Gastrocnemius medialis (tissue), 4 donors: ENCODE measurements at places on chromosomes 1 and 21.

GRCh38 chr1:178358456-178358855 lies 138.3 kb downstream of the CLEC20A start:
- H3K36me3 ChIP-seq: no peaks in the 10 kb centered on the region
- H3K27me3 ChIP-seq: no peaks in the 10 kb centered on the region
- no peak overlapping the region for H3K4me3 ChIP-seq
- H3K27ac ChIP-seq: no peak overlapping the region
- DNase-seq: no peak

GRCh38 chr1:86841116-86841515 lies 72.8 kb downstream of the SELENOF start:
- no peaks in the 10 kb centered on the region for H3K36me3 ChIP-seq
- H3K4me3 ChIP-seq: no peak overlapping the region
- H3K4me1 ChIP-seq: no peaks in the 10 kb centered on the region
- DNase-seq: no peak
- no peaks in the 10 kb centered on the region for H3K27me3 ChIP-seq

GRCh38 chr1:195915826-195916225 lies 692.4 kb downstream of the KCNT2 start:
- no peaks in the 10 kb centered on the region for H3K4me1 ChIP-seq
- no peaks in the 10 kb centered on the region for H3K36me3 ChIP-seq
- no peak overlapping the region for H3K4me3 ChIP-seq

GRCh38 chr1:198671136-198671535 lies 32.3 kb downstream of the PTPRC start:
- no peaks in the 10 kb centered on the region for H3K27me3 ChIP-seq
- H3K36me3 ChIP-seq: no peaks in the 10 kb centered on the region
- no peak overlapping the region for H3K4me3 ChIP-seq
- DNase-seq: no peak
- H3K4me1 ChIP-seq: no peaks in the 10 kb centered on the region
- H3K27ac ChIP-seq: no peak overlapping the region

DNA sequence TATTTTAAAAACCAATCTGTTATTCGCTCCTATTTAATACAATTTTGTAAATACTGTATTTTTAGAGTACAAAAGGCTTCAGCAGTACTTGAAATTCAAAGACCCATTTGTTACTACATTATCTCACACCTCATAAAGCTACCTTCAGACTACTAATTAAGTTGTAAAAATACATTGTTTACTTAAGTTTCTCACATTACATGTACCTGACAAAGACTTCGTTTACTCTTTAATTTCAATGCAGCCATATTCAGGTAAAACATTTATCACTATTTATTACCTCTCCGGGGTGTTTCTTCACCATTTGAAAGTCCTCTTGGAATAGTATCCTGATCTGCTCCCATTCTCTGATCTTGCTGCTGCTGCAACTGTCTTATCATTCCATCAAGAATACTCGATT lies 55.2 kb downstream of the BRWD1 start:
- peaks cover 68% of the 10 kb centered on the region for H3K36me3 ChIP-seq
- no peak for DNase-seq
- H3K27me3 ChIP-seq: no peaks in the 10 kb centered on the region
- H3K4me3 ChIP-seq: no peak overlapping the region
- H3K27ac ChIP-seq: no peak overlapping the region
- no peaks in the 10 kb centered on the region for H3K4me1 ChIP-seq

GRCh38 chr1:238336531-238336930 lies 445.8 kb upstream of the ZP4 start:
- no peak overlapping the region for H3K27ac ChIP-seq
- H3K27me3 ChIP-seq: no peaks in the 10 kb centered on the region
- no peak overlapping the region for H3K4me3 ChIP-seq
- H3K36me3 ChIP-seq: no peaks in the 10 kb centered on the region

- no peaks in the 10 kb centered on the region for H3K36me3 ChIP-seq
- no peak overlapping the region for H3K4me3 ChIP-seq
- no peaks in the 10 kb centered on the region for H3K4me1 ChIP-seq
These were observed 663.7 kb downstream of the ADGRL2 start for GRCh38 chr1:82464362-82465001.

- peak overlapping the region; percentile 77 for H3K4me3 ChIP-seq
- no peaks in the 10 kb centered on the region for H3K36me3 ChIP-seq
- peaks cover 7% of the 10 kb centered on the region for H3K4me1 ChIP-seq
These were observed 2.5 kb downstream of the CDC42BPA start for GRCh38 chr1:227315629-227316346.

GRCh38 chr1:80801695-80802094 lies 999.0 kb upstream of the ADGRL2 start:
- H3K4me3 ChIP-seq: no peak overlapping the region
- DNase-seq: no peak
- H3K36me3 ChIP-seq: no peaks in the 10 kb centered on the region
- no peaks in the 10 kb centered on the region for H3K27me3 ChIP-seq
- H3K27ac ChIP-seq: no peak overlapping the region

DNA sequence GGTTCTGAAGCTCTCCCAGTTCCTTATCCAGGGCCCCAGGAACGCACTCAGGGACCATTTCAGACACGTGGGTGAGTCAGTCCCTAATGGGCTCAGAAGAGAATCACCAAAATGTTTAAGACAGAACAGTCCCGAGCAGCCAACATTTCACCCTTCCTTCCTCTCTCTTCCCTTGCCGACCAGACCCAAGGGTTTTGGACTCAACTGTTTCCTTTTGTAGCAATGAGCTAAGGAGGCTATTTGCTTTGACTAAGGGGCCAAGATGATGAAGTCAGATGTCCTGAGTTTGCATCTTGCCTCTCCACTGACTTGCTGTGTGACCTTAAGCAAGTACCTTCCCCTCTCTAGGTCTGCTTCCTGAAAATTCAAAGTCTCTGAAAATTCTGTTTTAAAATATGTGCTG lies 472.3 kb upstream of the VAMP3 start:
- no peak overlapping the region for H3K27ac ChIP-seq
- DNase-seq: no peak
- H3K27me3 ChIP-seq: no peaks in the 10 kb centered on the region
- no peak overlapping the region for H3K4me3 ChIP-seq

GRCh38 chr1:245160288-245160687 lies 5.5 kb downstream of the KIF26B start:
- no peak overlapping the region for H3K27ac ChIP-seq
- H3K4me1 ChIP-seq: peaks cover 11% of the 10 kb centered on the region
- no peaks in the 10 kb centered on the region for H3K36me3 ChIP-seq
- H3K27me3 ChIP-seq: peaks cover 33% of the 10 kb centered on the region
- no peak overlapping the region for H3K4me3 ChIP-seq

DNA sequence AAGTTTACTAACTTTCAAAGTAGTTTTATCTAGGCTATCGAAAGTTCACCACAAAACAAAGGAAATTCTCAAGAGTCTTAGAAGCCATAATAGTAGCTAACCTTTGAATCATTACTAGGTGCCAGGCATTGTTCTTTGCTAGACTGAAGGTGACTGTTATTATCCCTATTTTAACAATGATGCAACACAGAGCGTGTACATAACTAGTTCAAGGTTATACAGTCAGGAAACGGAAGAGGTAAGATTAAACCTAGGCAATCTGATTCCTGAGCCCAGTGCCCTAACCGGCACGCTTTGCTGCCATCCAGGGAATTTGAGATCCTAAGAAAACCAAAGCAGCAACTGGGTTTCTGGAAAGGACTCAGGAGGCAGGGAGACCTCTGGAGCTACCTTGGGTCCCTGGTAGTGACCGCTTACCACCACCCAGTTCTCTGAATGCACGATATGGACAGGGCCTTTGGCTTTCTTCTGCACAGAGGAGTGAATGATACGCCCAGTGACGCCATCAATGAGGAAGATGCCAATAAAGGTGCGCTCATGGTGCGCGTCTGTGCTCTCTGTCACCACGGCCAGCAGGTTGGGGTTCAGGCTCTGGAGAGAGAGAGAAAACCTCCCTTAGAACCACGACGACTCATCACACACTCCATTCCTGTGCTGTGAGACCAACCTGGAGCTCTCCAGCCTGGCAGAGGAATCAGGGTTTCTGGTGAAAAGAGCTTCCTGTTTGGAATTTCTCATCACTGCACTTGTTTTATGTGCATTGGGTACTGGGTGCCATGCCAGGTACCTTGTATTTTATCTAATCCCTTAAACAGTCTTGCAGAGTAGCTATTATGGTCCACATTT lies 13.1 kb upstream of the UBR4 start:
- no peaks in the 10 kb centered on the region for H3K36me3 ChIP-seq
- H3K4me1 ChIP-seq: peaks cover 49% of the 10 kb centered on the region
- no peak overlapping the region for H3K4me3 ChIP-seq
- peak overlapping the region; percentile 49 for H3K27ac ChIP-seq

GRCh38 chr21:34065027-34065426 lies 8.4 kb upstream of the MRPS6 start:
- H3K4me1 ChIP-seq: peaks cover 5% of the 10 kb centered on the region
- no peaks in the 10 kb centered on the region for H3K36me3 ChIP-seq
- DNase-seq: no peak
- no peak overlapping the region for H3K27ac ChIP-seq
- no peaks in the 10 kb centered on the region for H3K27me3 ChIP-seq

- peaks cover 10% of the 10 kb centered on the region for H3K4me1 ChIP-seq
- H3K4me3 ChIP-seq: no peak overlapping the region
- no peak for DNase-seq
- no peaks in the 10 kb centered on the region for H3K27me3 ChIP-seq
These were observed 134.3 kb downstream of the PIK3R3 start for GRCh38 chr1:45998020-45998617.

DNA sequence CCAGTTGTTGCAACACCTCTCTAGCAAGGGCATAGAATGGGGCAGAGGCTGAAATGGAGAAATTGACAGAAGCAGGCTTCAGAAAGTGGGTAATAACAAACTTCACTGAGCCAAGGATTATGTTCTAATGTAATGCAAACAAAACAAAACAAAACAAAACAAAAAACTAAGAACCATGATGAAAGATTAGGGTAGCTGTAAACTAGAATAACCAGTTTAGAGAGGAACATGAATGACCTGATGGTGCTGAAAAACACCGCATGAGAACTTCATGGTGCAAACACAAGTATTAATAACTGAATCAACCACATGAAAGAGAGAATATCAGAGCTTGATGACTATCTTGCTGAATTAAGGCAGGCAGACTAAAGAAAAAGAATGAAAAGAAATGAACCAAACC lies 1707.7 kb downstream of the BRINP3 start:
- H3K27me3 ChIP-seq: no peaks in the 10 kb centered on the region
- no peaks in the 10 kb centered on the region for H3K36me3 ChIP-seq
- no peaks in the 10 kb centered on the region for H3K4me1 ChIP-seq
- no peak overlapping the region for H3K4me3 ChIP-seq
- no peak overlapping the region for H3K27ac ChIP-seq

DNA sequence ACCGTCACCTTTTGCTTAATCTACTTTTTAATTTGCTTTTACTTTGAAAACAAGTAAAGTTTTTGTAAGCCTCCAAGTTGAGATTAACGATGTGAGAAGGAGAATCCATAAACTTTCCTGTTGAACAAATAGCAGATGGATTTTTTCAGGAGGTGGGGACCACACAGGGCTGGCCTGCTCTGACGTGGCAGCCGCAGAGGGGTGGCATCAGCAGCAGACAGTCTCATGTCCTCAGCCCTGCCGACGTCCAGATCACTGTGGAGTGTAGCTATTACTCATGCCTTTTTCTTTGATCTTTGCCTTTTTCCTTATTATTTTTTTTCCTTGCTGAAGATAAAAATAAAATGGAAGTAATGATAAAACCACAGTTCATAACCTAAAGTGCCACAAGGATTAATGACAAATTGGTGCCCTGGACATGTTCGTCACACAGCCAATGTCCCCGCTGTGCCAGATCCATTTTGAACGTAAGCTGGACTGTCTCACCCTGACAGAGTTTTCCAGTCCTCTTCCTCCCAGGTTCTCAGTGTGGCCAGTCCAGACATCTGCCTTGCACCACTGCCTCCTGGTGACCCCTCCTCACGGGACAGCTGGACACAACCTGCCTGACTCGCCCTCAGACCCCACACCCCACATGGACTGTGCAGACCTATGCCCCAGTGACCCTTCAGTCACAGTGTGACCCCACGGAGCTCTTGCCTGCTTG lies 15.4 kb upstream of the ZBTB21 start:
- H3K4me1 ChIP-seq: no peaks in the 10 kb centered on the region
- peaks cover 10% of the 10 kb centered on the region for H3K27me3 ChIP-seq
- no peaks in the 10 kb centered on the region for H3K36me3 ChIP-seq
- no peak overlapping the region for H3K27ac ChIP-seq
- H3K4me3 ChIP-seq: no peak overlapping the region

DNA sequence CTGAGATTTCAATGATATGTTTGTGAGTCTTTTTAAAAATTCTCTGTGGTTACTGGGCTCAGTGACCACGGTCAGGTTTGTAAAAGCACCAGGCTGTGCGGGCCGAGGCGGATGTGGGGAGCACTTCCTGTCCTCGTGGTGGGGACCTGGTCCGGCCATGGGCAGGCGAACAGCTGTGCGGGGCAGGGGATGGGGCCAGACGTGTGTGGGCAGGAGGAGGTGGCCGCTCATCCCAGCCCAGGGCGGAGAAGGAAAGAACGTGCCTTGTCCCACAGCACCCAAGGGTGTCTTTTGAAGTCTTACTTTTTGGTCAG lies 5.2 kb upstream of the OXCT2 start:
- no peak overlapping the region for H3K4me3 ChIP-seq
- H3K27ac ChIP-seq: no peak overlapping the region
- no peaks in the 10 kb centered on the region for H3K36me3 ChIP-seq
- DNase-seq: no peak
- no peaks in the 10 kb centered on the region for H3K4me1 ChIP-seq

DNA sequence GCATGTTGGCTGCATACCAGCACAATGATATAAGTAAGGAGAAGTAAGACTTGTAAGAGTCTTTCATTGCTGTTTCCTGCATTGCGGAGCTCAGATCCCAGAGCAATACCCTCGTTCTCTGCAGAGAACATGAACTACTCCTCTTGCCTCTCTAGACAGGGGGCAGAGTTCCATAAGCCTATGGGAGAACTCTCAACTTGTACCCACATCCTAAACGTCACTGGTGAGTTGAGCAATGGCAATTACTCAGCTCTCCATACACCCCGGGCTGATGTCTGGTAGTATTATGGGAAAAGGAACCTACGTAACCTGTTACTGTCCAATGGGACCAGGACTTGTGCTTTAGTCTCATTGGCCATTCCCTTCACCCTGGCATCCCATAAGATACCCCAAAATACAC lies 27.3 kb upstream of the ZNF496 start:
- no peak overlapping the region for H3K27ac ChIP-seq
- H3K36me3 ChIP-seq: no peaks in the 10 kb centered on the region
- no peaks in the 10 kb centered on the region for H3K27me3 ChIP-seq

- no peaks in the 10 kb centered on the region for H3K36me3 ChIP-seq
- peaks cover 55% of the 10 kb centered on the region for H3K4me1 ChIP-seq
- no peak for DNase-seq
- H3K4me3 ChIP-seq: no peak overlapping the region
- no peak overlapping the region for H3K27ac ChIP-seq
These were observed 8.6 kb downstream of the ZZZ3 start for GRCh38 chr1:77673716-77674355.

GRCh38 chr1:233617025-233617424 lies 3.1 kb downstream of the KCNK1 start:
- no peaks in the 10 kb centered on the region for H3K4me1 ChIP-seq
- no peak overlapping the region for H3K27ac ChIP-seq
- H3K27me3 ChIP-seq: peaks cover 20% of the 10 kb centered on the region
- no peak for DNase-seq
- H3K4me3 ChIP-seq: no peak overlapping the region

DNA sequence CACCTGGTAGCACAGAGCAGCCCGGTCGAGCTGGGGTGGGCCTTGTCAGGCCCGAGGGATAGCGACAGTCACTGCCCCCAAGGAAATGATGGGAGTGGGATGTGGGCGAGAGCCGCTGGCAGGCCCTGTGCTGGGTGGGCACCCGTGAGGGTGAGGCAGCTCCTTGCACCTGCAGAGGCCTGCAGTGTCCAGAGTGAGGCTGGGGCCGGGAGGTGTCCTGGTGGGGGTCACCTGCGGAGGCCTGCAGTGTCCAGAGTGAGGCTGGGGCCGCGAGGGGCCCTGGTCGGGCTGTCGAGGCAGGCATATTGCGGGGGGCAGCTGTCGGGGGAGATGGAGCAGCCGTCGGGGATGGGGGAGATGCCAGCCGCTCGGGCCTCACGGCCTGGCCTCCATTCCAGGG lies 49.5 kb downstream of the SLC19A1 start:
- no peaks in the 10 kb centered on the region for H3K36me3 ChIP-seq
- H3K27ac ChIP-seq: no peak overlapping the region
- no peaks in the 10 kb centered on the region for H3K4me1 ChIP-seq
- no peak for DNase-seq
